ENCODE measurements at places on chromosomes 6 and 20.

- DNase-seq = no peak
Measured at GRCh38 chr20:40815156-40816038, 126.4 kb upstream of the MAFB start.

DNA sequence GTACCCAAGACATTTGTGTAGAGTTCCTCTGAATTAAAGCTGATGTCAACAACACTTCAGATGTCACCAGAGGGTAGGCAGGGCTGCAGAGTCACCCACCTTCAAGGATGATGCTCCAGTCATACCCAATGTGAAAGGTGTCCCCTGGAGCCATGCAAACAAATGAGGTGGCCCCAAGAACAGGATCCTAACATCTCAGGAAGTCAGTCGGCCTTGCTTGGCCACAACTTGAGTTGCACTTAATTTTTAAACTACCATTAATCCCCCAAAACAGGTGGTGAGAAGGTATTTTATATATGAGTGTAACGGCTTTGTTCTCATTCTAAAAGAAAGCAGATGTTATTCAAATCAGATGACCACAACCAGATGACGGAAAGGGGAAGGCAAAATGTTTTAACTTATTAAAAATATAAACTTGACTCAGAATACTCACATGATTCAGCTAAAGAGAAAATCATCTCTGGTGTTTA is 21.1 kb upstream of the SERPINB1 start:
- DNase-seq = peak; percentile 29

GRCh38 chr6:29675561-29675960 is 5.4 kb downstream of the ZFP57 start:
- DNase-seq = no peak

GRCh38 chr20:53216856-53217576 is 244.9 kb downstream of the TSHZ2 start:
- DNase-seq = peak; percentile 90

DNA sequence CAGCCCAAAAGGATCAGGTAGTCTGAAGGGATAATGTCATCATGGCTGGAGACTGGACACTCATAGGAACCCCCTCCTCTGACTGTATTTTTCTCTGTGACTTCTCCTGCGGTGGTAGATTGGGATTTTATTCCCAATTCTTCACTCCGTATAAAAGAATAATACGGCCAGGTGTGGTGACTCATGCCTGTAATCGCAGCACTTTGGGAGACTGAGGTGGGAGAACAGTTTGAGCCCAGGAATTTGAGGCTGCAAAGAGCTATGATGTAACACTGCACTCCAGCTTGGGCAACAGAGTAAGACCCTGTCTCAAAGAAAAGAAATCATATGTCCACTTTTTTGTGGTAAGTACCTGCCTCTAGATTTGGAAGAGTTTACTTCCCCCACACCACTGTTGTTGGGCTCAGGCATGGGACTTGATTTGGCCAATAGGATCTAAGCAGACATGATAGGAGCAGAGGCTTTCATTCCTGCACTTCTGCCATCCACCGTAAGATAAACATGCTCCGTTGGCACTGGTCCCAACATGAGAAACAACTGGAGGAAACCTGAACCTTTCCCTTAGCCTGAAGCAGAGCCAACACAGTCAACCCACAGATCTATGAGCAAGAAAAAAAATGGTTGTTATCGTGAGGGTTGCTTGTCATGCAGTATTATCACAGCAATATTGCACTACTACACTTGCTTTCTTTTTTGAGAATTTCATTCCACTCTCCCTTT is 82.0 kb downstream of the JPH2 start:
- no peak for DNase-seq

- no peak for DNase-seq
Measured at GRCh38 chr6:15001326-15001910, 244.5 kb upstream of the JARID2 start.

DNA sequence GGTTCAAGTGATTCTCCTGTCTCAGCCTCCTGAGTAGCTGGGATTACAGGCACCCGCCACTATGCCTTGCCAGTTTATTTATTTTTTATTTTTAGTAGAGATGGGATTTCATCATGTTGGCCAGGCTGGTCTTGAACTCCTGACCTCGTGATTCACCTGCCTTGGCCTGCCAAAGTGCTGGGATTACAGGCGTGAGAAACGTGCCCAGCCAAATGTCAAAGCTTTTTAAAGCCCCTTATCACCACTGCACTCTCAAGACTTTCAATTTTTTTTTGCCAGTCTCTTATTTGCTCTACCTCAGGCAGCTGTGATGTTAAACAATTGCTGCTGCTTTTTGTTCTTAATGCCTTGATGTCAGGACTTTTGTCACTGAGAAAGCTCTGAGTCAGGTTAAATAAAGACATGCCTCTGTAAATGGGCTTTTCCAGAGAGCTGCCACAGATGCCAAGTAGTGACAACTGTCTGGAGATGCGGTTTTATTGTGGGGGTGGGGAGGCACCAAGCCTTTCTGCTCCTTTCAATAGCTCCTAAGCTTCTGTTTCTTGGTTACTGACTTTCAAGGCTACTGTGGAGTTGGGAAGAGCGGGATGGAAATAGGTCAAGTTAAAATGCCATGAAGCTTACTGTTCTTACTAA is 29.2 kb downstream of the RSPH3 start:
- no peak for DNase-seq

DNA sequence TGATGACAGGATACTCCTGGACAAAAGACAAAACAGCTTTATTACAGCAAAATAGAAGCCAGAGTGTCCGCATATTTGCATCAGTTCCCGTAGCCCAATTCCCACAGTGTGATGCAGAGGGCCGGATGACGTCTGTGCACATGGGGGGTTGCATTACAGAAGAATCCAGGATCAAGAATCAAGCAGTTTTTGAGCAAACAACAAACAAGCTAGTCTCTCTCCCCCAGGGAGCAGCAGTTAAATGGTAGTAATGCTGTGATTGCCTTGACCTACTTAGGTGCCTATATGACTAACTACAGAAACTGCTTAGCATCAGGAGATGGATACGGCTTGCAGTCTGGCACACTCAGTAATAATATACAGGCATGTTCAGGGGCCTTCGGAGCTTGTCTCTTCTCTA is 3.2 kb upstream of the SDHAF4 start:
- no peak for DNase-seq

- DNase-seq = no peak
Measured at GRCh38 chr20:38143646-38144554, 21.2 kb downstream of the TGM2 start.

DNA sequence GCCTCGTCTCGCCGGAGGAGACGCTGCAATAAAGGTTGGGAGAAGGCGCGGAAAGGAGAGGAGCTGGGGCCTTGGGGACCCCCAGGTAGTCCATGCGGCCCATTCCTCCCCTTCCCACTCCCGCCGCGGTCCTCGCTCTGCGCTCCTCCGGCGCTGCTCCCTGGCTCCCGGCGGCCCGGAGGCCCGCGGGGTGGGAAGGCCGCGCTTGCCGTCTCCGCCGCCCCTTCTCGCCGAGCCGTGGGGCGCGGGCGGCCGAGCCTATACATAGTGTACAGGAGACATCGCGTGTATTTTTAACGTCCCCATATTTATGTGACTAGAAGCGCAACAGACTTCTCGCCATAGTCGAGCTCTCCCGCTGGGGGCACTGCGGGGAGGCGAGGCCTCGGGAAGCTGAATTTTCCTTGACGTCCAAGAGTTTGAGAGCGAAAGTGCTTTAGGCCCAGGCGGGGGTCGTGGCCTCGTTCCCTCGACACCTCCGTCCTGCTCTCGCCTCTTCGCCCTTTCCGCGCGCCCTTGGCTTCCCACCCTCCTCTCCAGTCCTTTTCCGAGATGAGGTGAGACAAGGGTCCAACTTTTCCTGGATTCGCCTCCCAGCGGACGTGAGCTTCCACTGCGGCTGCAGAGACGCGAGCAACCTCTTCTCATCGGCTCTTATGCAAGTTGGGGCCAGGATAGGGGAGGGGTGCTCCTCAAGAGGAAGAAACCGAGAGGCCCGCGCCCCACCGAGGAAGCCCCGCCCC is 29.0 kb downstream of the SLC12A5 start:
- DNase-seq = peak; percentile 28

All from CD4-positive, alpha-beta T cell treated with Interleukin-17A for 4 hours (primary cell).